ENCODE measurements at places on chromosomes 6 and 20. TPM values are rescaled to one million over a fixed set of nuclear protein-coding genes. Genes with fewer than 3 reads are reported as not detected.

The CCN2 gene
- 166 TPM for total RNA-seq

The TRAPPC3L gene
- total RNA-seq, result not detected

The FAM209B gene
- total RNA-seq, result not detected

The SLC17A2 gene
- total RNA-seq, result not detected

The RRBP1 gene
- 338 TPM for total RNA-seq

The NMBR gene
- 0.10 TPM for total RNA-seq

The PM20D2 gene
- total RNA-seq, result 21.5 TPM

The CDC40 gene
- 30.4 TPM for total RNA-seq

The SLC4A11 gene
- 3.8 TPM for total RNA-seq

The OTOR gene
- not detected for total RNA-seq

The RIPPLY2 gene
- not detected for total RNA-seq

The DDR1 gene
- 197 TPM for total RNA-seq

The TNNC2 gene
- not detected for total RNA-seq

The OR2H1 gene
- total RNA-seq, result not detected

The WFDC10B gene
- total RNA-seq, result not detected

The EYA4 gene
- 0.17 TPM for total RNA-seq

The ZNF311 gene
- total RNA-seq, result 1.6 TPM

The CST8 gene
- not detected for total RNA-seq

The LY6G5B gene
- not detected for total RNA-seq

The SNAP25 gene
- total RNA-seq, result 0.35 TPM

The FRK gene
- 44.4 TPM for total RNA-seq

The RBPJL gene
- not detected for total RNA-seq

Data from renal cortical epithelial cell (primary cell).